ENCODE measurements at places on chromosomes 1 and 21.

- DNase-seq = no peak
- H3K4me1 ChIP-seq = peaks cover 14% of the 10 kb centered on the region
- peaks cover 10% of the 10 kb centered on the region for H3K36me3 ChIP-seq
- peak overlapping the region; percentile 14 for H3K27ac ChIP-seq
Observed at GRCh38 chr1:8026976-8027747, 1.1 kb upstream of the ERRFI1 start.

- H3K27ac ChIP-seq = no peak overlapping the region
- H3K4me3 ChIP-seq = peak overlapping the region; percentile 70
- H3K27me3 ChIP-seq = peaks cover 9% of the 10 kb centered on the region
- H3K36me3 ChIP-seq = peaks cover 2% of the 10 kb centered on the region
- no peak for DNase-seq
Observed at GRCh38 chr1:236063919-236064673, 794 bp downstream of the NID1 start.

GRCh38 chr1:33818071-33818470 lies 45.8 kb upstream of the HMGB4 start:
- no peak overlapping the region for H3K27ac ChIP-seq
- H3K36me3 ChIP-seq = no peaks in the 10 kb centered on the region
- no peaks in the 10 kb centered on the region for H3K4me1 ChIP-seq
- DNase-seq = no peak

- no peak overlapping the region for H3K27ac ChIP-seq
- no peaks in the 10 kb centered on the region for H3K27me3 ChIP-seq
- peaks cover 19% of the 10 kb centered on the region for H3K4me1 ChIP-seq
- DNase-seq = no peak
- no peak overlapping the region for H3K4me3 ChIP-seq
Observed at GRCh38 chr1:53321366-53321765, 6.5 kb downstream of the LRP8 start.

GRCh38 chr1:169196581-169196980 lies 90.1 kb downstream of the ATP1B1 start:
- no peaks in the 10 kb centered on the region for H3K27me3 ChIP-seq
- H3K36me3 ChIP-seq = no peaks in the 10 kb centered on the region
- DNase-seq = no peak

- no peak overlapping the region for H3K27ac ChIP-seq
- H3K4me1 ChIP-seq = peaks cover 8% of the 10 kb centered on the region
- DNase-seq = no peak
- H3K27me3 ChIP-seq = no peaks in the 10 kb centered on the region
- no peaks in the 10 kb centered on the region for H3K36me3 ChIP-seq
Observed at GRCh38 chr1:246324711-246325110, 182.4 kb downstream of the SMYD3 start.

- H3K4me3 ChIP-seq = no peak overlapping the region
- H3K36me3 ChIP-seq = no peaks in the 10 kb centered on the region
- no peak overlapping the region for H3K27ac ChIP-seq
Observed at GRCh38 chr21:14557413-14557812, 11.3 kb upstream of the SAMSN1 start.

DNA sequence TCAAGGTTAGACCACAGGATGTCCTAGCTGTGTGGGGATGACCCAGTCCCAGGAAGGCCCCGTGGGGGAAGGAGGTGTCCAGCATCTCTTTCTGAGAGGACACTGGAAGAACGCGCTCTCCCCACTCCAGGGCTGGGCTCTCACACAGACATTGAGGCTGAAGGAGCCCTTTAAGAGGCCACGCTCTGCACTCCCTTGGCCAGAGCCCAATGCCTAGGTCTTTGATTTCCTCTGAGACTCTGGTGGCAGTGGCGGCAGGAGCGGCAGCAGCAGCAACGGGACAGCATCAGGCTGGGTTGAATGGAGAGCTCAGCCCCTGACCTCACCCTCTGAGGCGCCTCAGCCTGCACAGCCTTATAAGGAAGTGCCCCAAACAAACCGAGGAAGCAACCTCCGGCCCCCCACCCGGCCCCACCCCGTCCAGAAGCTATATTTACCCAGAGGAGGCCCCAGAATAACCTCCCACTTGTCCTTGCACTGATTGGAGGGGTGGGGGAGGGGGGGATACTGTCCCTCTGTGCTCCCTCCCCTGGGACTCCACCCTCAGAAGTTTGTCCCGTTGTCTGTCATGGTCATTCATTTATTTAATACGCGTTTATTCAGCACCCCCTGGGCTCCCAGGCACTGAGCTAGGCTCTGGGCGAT lies 12.3 kb downstream of the NES start:
- no peak for DNase-seq
- no peaks in the 10 kb centered on the region for H3K27me3 ChIP-seq
- H3K27ac ChIP-seq = no peak overlapping the region
- H3K36me3 ChIP-seq = peaks cover 4% of the 10 kb centered on the region

DNA sequence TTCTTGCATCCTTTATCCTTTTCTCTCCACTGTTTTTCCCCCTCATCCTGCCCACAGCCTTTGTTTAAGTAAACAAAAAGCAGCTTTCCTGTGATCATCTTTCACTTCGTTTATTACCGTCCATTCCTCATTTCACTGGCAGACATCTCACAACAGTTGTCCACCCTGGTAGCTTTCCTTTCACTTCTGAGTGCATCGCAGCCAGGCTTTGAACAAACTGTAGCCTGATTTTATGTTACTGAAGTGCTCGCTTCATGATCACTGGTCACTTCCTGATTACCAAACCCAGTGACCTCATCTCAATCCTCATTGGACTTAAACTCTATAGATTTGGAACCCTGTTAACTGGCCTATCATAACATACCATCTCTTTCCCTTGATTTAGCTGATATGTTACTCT lies 67.7 kb downstream of the SDCCAG8 start:
- peaks cover 2% of the 10 kb centered on the region for H3K36me3 ChIP-seq
- DNase-seq = no peak
- H3K27ac ChIP-seq = no peak overlapping the region
- H3K4me1 ChIP-seq = no peaks in the 10 kb centered on the region

GRCh38 chr1:230749150-230749549 lies 2.0 kb downstream of the CAPN9 start:
- H3K27ac ChIP-seq = no peak overlapping the region
- H3K36me3 ChIP-seq = no peaks in the 10 kb centered on the region
- H3K4me3 ChIP-seq = no peak overlapping the region
- no peak for DNase-seq
- H3K4me1 ChIP-seq = no peaks in the 10 kb centered on the region

- DNase-seq = no peak
- H3K27ac ChIP-seq = no peak overlapping the region
- H3K27me3 ChIP-seq = peaks cover 23% of the 10 kb centered on the region
- H3K4me1 ChIP-seq = no peaks in the 10 kb centered on the region
Observed at GRCh38 chr1:37158113-37158749, 123.9 kb upstream of the GRIK3 start.

GRCh38 chr21:45071874-45072737 lies 2.3 kb upstream of the ADARB1 start:
- no peaks in the 10 kb centered on the region for H3K27me3 ChIP-seq
- H3K4me1 ChIP-seq = peaks cover 21% of the 10 kb centered on the region
- no peak overlapping the region for H3K27ac ChIP-seq
- DNase-seq = no peak
- peaks cover 8% of the 10 kb centered on the region for H3K36me3 ChIP-seq
- H3K4me3 ChIP-seq = peak overlapping the region; percentile 19

- H3K27me3 ChIP-seq = peaks cover 69% of the 10 kb centered on the region
- no peaks in the 10 kb centered on the region for H3K36me3 ChIP-seq
- H3K27ac ChIP-seq = no peak overlapping the region
- no peak for DNase-seq
- no peaks in the 10 kb centered on the region for H3K4me1 ChIP-seq
Observed at GRCh38 chr21:15343066-15343465, 278.3 kb upstream of the NRIP1 start.

- H3K36me3 ChIP-seq = peaks cover 15% of the 10 kb centered on the region
- peak overlapping the region; percentile 96 for H3K27ac ChIP-seq
- peak overlapping the region; percentile 60 for H3K4me3 ChIP-seq
- H3K4me1 ChIP-seq = peaks cover 63% of the 10 kb centered on the region
- no peaks in the 10 kb centered on the region for H3K27me3 ChIP-seq
Observed at GRCh38 chr1:221829327-221830015, 87.6 kb upstream of the DUSP10 start.

GRCh38 chr1:109721042-109721441 lies 9.0 kb downstream of the GSTM5 start:
- H3K4me3 ChIP-seq = no peak overlapping the region
- H3K36me3 ChIP-seq = no peaks in the 10 kb centered on the region
- H3K4me1 ChIP-seq = no peaks in the 10 kb centered on the region
- no peak for DNase-seq
- no peaks in the 10 kb centered on the region for H3K27me3 ChIP-seq
- no peak overlapping the region for H3K27ac ChIP-seq

DNA sequence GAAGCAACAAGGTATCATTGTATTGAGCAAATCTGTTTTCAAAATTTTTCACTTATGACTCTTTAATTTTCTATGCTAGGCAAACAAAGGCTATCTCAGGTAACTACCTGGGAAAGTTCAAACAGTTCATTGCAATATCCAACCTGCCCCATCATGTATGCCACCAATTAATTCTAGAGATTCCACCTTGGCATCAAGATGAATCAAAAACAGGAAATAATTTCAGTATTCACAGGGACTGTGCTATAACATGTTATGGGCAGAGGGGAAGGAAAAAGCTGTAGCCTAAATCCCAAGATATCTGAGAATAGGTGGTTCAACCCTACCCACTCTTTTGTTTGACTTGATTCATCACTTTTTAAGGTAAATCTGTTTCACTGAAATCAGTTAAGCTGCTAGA lies 67.5 kb upstream of the SH3GLB1 start:
- DNase-seq = no peak
- no peaks in the 10 kb centered on the region for H3K36me3 ChIP-seq
- H3K4me3 ChIP-seq = no peak overlapping the region
- H3K27ac ChIP-seq = no peak overlapping the region
- no peaks in the 10 kb centered on the region for H3K4me1 ChIP-seq

- H3K27ac ChIP-seq = no peak overlapping the region
- H3K36me3 ChIP-seq = peaks cover 13% of the 10 kb centered on the region
- H3K27me3 ChIP-seq = no peaks in the 10 kb centered on the region
- no peak for DNase-seq
Observed at GRCh38 chr1:153734396-153735089, 6.7 kb downstream of the INTS3 start.

DNA sequence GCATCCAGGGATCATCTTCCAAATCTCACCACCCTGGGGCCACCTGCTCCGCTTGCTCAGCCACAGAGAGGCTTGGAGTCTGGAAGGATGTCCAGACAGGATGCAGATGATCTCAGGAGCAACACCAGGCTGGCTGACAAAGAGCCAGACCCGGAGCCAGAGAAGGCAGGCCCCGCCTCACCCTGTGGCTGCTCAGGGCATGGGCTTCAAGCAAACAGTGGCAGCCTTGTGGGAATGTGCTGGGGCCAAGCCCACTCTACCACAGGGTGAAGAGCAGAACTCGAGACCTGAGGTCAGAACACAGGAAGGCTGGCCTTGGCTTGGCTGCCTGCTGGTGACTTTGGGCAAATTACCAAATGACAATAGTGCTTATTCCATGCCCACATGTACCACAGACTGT lies 45.5 kb downstream of the MRPL37 start:
- H3K4me3 ChIP-seq = no peak overlapping the region
- H3K36me3 ChIP-seq = peaks cover 27% of the 10 kb centered on the region
- no peaks in the 10 kb centered on the region for H3K4me1 ChIP-seq
- H3K27ac ChIP-seq = no peak overlapping the region

GRCh38 chr1:209428241-209428921 lies 155.1 kb upstream of the CAMK1G start:
- no peak for DNase-seq
- peaks cover 73% of the 10 kb centered on the region for H3K27me3 ChIP-seq
- no peak overlapping the region for H3K27ac ChIP-seq

DNA sequence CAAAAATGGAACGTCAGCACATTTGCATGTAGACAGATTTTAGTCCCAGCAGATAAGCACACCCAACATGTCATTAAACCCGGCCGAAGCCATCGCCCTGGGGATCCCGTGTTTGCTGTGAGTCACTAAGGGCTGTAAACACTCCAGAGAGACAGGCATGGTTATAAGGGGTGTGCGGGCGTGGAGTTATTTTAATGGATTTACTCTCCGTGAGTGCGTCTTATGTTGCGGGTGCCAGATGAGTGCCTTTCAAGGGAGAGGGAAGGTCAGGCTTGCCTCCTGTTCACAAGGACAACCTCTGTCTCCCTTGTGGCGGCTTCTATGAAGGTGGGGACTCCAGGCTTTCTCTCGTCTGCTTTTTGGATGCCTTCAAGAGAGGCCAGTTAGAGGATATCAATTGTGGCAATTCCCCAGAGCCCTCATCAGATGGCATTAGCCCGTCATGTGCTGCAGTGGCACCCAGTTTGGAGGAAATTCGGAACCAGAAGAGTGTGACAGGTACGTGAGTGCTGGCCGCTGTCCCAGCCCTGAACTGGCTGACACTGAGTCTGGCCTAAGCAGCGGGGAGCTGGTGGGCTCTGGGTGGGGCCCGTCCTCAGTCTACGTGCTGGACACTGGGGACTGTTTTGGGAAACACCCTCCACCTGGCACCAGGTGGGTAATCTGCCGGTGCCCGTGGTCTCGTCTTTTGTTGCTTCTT lies 223.8 kb upstream of the TMEM51 start:
- H3K4me3 ChIP-seq = no peak overlapping the region
- peaks cover 5% of the 10 kb centered on the region for H3K4me1 ChIP-seq
- DNase-seq = no peak
- H3K27ac ChIP-seq = no peak overlapping the region

DNA sequence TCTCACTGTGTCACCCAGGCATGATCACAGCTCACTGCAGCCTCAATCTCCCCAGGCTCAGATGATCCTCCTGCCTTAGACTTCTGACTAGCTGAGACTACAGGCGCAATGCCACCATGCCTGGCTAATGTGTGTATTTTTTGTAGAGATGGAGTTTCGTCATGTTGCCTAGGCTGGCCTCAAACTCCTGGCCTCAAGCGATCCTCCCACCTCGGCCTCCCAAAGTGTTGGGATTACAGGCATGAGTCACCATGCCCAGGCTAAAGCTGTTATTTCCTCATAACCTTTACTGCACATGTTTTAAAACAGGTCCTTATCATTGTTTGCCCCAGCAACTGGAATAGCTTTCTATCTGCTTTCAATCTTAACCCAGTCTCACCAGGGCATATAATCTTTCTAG lies 2.9 kb downstream of the SARS1 start:
- peak overlapping the region; percentile 98 for H3K4me3 ChIP-seq
- peaks cover 30% of the 10 kb centered on the region for H3K36me3 ChIP-seq
- no peaks in the 10 kb centered on the region for H3K27me3 ChIP-seq
- peaks cover 42% of the 10 kb centered on the region for H3K4me1 ChIP-seq
- DNase-seq = no peak
- H3K27ac ChIP-seq = no peak overlapping the region

DNA sequence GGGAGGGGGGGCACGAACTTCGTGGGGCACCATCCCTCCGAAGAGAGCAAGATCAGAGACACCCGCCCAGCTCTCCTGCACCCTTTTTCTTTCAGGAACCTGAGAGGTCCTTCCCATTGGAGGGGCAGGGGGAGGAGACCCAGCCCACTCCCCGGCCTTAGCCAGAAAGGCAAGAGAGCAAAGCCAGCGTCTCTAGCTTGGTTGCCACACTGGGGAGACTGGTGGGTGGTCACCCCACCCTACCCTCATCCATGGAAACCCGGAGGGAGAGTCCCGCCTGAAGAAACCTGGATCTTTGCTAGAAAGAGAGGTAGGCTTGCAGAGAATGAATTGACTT lies 246 bp downstream of the ATP2B4 start:
- no peak for DNase-seq
- H3K27ac ChIP-seq = peak overlapping the region; percentile 98
- peaks cover 37% of the 10 kb centered on the region for H3K36me3 ChIP-seq

GRCh38 chr1:14300991-14301703 lies 297.3 kb upstream of the KAZN start:
- H3K4me1 ChIP-seq = no peaks in the 10 kb centered on the region
- H3K36me3 ChIP-seq = no peaks in the 10 kb centered on the region
- no peak overlapping the region for H3K4me3 ChIP-seq
- H3K27ac ChIP-seq = no peak overlapping the region

GRCh38 chr1:77392486-77392885 lies 110.7 kb downstream of the AK5 start:
- peaks cover 14% of the 10 kb centered on the region for H3K27me3 ChIP-seq
- H3K4me1 ChIP-seq = peaks cover 6% of the 10 kb centered on the region
- no peak overlapping the region for H3K27ac ChIP-seq
- no peak overlapping the region for H3K4me3 ChIP-seq
- H3K36me3 ChIP-seq = no peaks in the 10 kb centered on the region

All from central memory CD8-positive, alpha-beta T cell (primary cell).